Activated T-helper 2 cell treated with anti-CD3 and anti-CD28 coated beads, Interferon-gamma antibody, Interleukin-2, Interleukin-4, amounts not matched to agents 10 μg/mL and 5 μg/mL and 100 μg/mL, durations not matched to agents 14 hours and 24 hours and 36 hours (primary cell): ENCODE measurements at places on chromosomes 11 and 22.

DNA sequence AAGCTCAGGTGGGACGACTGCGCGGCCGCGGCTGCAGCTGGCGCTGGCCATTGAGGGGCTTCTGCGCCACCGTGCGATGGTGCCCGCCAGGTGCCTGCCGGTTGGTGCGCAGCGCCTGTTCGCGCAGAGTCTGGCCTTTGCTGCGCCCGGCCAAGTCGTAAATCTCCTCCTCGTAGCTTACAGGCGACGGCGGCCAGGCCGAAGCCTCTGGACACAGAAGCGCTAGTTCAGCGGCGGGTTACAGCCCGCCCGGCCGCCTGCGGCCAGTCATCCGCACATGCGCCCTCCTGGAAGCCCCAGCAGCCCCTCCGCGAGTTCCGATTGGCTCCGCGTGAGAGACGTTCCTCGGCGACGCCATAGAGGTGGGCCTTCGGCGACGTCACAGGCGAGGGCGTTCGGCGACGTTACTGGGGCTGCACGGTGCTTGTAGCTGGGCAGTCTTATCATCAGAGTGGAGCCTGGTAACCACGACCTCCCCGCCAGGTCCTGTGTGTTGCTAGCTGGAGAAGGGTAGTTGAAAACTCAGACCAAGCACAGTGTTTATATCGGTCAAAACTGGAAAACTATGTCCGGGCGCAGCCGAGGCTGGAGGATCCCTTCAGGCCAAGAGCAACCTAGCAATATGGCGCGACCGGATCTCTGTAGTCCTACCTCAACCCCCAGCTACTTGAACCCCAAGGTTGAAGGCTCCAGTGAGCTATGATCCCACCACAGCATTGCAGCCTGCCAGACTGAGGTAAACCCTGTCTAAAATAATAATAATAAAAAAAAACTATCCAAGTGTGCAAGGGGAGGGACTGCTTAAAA is 265.7 kb downstream of the OR4C45 start:
- no peak overlapping the region for H3K4me3 ChIP-seq
- no peak overlapping the region for H3K27ac ChIP-seq
- H3K27me3 ChIP-seq = no peaks in the 10 kb centered on the region

- H3K27me3 ChIP-seq = no peaks in the 10 kb centered on the region
- H3K36me3 ChIP-seq = no peaks in the 10 kb centered on the region
- DNase-seq = no peak
- H3K4me1 ChIP-seq = no peaks in the 10 kb centered on the region
Measured at GRCh38 chr11:35752115-35752514, 89.5 kb downstream of the TRIM44 start.

GRCh38 chr11:10450462-10451425 is 4.3 kb upstream of the AMPD3 start:
- H3K4me1 ChIP-seq = peaks cover 59% of the 10 kb centered on the region
- H3K4me3 ChIP-seq = peak overlapping the region; percentile 85
- peak overlapping the region; percentile 82 for H3K27ac ChIP-seq
- H3K36me3 ChIP-seq = peaks cover 5% of the 10 kb centered on the region

DNA sequence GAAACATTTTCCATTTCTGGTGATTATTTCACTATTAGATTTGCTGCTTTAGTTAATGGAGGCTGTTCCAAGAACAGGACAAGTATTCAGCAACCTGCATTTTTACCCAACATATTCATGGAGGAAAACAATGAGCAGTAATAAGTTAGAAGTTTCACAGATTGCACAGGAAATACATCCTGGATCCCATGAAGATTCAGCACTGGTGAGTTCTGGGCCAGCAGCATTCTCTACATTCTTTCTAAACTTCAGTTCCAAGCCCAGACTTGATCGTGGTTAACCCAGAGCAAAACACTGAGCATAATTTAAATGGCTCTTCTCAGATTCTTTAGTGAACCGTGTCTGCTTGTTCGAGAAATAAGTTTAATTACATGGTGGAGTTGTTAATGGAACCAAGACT is 3.8 kb downstream of the FJX1 start:
- peaks cover 6% of the 10 kb centered on the region for H3K4me1 ChIP-seq
- peaks cover 62% of the 10 kb centered on the region for H3K27me3 ChIP-seq
- no peak overlapping the region for H3K27ac ChIP-seq
- no peak for DNase-seq
- H3K36me3 ChIP-seq = no peaks in the 10 kb centered on the region

DNA sequence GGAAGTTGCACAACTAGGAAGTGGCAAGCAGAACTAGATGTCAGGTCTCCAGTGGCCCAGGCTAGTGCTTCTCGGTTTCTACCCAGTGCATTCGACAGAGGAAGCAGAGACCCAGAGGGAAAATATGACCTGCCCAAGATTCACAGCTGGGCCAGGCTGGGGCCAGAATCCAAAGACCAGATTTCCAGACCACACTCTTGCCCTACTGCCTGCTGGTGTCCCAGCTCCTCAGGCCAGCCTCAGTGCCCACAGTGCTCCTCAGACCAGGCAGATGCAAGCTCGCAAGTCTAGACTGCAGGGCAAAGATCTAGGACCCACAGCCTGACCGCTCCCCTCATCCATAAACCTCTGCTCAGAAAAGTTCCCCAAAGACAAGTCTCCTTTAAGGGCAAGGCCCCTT is 262.6 kb downstream of the BUD13 start:
- H3K4me3 ChIP-seq = no peak overlapping the region
- no peaks in the 10 kb centered on the region for H3K4me1 ChIP-seq
- no peaks in the 10 kb centered on the region for H3K36me3 ChIP-seq
- H3K27ac ChIP-seq = no peak overlapping the region
- DNase-seq = no peak
- peaks cover 6% of the 10 kb centered on the region for H3K27me3 ChIP-seq

GRCh38 chr11:35583843-35584242 is 34.4 kb upstream of the FJX1 start:
- no peak overlapping the region for H3K27ac ChIP-seq
- no peak for DNase-seq
- no peaks in the 10 kb centered on the region for H3K36me3 ChIP-seq
- H3K4me3 ChIP-seq = no peak overlapping the region

- peaks cover 24% of the 10 kb centered on the region for H3K4me1 ChIP-seq
- no peak overlapping the region for H3K27ac ChIP-seq
- DNase-seq = no peak
- H3K36me3 ChIP-seq = no peaks in the 10 kb centered on the region
- H3K4me3 ChIP-seq = no peak overlapping the region
Measured at GRCh38 chr22:40714499-40715337, 35.4 kb downstream of the MCHR1 start.

DNA sequence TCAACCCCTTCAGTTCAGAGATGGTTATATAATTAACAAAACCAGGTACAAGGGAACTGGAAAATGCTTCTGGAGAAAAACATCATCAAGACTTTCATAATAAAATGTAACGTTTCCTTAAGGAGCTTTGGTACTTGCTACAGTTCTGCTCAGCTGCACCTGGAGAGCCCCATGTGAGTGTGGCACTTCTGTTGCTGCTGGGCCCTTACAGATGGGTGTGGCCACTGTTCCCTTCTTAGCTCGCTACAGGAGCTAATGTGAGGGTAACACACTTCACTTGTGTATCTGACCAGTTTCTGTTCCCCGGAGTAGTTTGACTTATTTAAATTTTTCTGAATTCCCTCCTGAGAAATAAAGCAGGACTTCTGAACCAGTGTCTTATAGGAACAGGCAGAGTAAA is 4.0 kb downstream of the POU2AF3 start:
- H3K27ac ChIP-seq = no peak overlapping the region
- no peaks in the 10 kb centered on the region for H3K36me3 ChIP-seq
- H3K4me3 ChIP-seq = no peak overlapping the region
- DNase-seq = no peak
- H3K27me3 ChIP-seq = peaks cover 69% of the 10 kb centered on the region

GRCh38 chr11:118230088-118230487 is 5.3 kb upstream of the JAML start:
- no peak overlapping the region for H3K4me3 ChIP-seq
- DNase-seq = no peak
- peaks cover 57% of the 10 kb centered on the region for H3K4me1 ChIP-seq
- peaks cover 33% of the 10 kb centered on the region for H3K36me3 ChIP-seq
- H3K27ac ChIP-seq = no peak overlapping the region
- no peaks in the 10 kb centered on the region for H3K27me3 ChIP-seq

- no peaks in the 10 kb centered on the region for H3K36me3 ChIP-seq
- H3K27me3 ChIP-seq = no peaks in the 10 kb centered on the region
- H3K27ac ChIP-seq = no peak overlapping the region
- H3K4me3 ChIP-seq = no peak overlapping the region
- H3K4me1 ChIP-seq = no peaks in the 10 kb centered on the region
Measured at GRCh38 chr11:16027621-16028020, 328.7 kb downstream of the SOX6 start.

DNA sequence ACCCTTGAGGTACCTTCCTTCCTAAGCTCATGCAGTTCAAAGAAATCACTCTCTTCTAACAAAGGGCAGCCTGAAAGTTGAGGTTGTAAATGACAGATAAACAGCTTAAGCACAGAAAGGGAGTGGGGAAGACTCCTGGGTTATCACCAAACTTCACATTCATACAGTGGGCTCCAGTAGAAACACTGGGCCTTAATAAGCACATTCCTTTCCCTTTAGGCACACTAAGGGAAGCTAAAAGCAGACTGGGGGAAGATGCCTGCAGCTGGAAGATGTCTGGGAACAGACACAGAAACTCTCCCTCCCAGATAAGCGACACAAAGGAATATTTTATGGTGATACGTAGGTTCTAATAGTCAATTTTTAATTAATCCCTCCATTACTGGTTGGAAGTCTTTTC is 350.3 kb upstream of the MPPED2 start:
- DNase-seq = no peak
- no peaks in the 10 kb centered on the region for H3K27me3 ChIP-seq
- no peak overlapping the region for H3K27ac ChIP-seq
- no peaks in the 10 kb centered on the region for H3K36me3 ChIP-seq
- H3K4me3 ChIP-seq = no peak overlapping the region
- no peaks in the 10 kb centered on the region for H3K4me1 ChIP-seq

- no peaks in the 10 kb centered on the region for H3K36me3 ChIP-seq
- DNase-seq = no peak
- H3K4me1 ChIP-seq = no peaks in the 10 kb centered on the region
- H3K27me3 ChIP-seq = no peaks in the 10 kb centered on the region
- H3K27ac ChIP-seq = no peak overlapping the region
Measured at GRCh38 chr22:33227791-33228190, 169.6 kb upstream of the SYN3 start.

DNA sequence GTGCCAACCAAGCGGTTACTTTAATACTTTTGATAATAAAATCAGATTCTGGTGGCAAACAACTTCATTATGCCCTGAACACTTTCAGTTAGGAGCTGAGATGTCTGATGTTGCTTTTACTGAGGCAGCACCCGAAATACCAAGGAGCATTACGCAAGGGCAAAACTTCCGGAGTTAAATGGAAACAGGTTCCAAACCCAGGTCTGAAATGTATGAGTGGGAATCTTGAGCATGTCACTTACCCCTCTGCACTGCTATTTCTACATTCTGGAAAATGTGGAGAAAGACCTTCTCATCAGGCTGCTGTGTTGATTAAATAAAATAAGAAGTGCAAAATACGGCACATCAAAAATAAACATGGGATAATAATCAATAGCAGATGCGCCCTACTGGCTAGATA is 315.1 kb downstream of the LARGE1 start:
- no peak overlapping the region for H3K27ac ChIP-seq
- no peaks in the 10 kb centered on the region for H3K4me1 ChIP-seq
- DNase-seq = no peak
- no peaks in the 10 kb centered on the region for H3K36me3 ChIP-seq
- H3K4me3 ChIP-seq = no peak overlapping the region
- H3K27me3 ChIP-seq = no peaks in the 10 kb centered on the region

- peak overlapping the region; percentile 75 for H3K4me3 ChIP-seq
- DNase-seq = no peak
- peak overlapping the region; percentile 23 for H3K27ac ChIP-seq
- H3K27me3 ChIP-seq = peaks cover 45% of the 10 kb centered on the region
- peaks cover 29% of the 10 kb centered on the region for H3K4me1 ChIP-seq
Measured at GRCh38 chr11:9002920-9003572, 755 bp downstream of the NRIP3 start.

- no peak overlapping the region for H3K4me3 ChIP-seq
- H3K27ac ChIP-seq = no peak overlapping the region
- peaks cover 10% of the 10 kb centered on the region for H3K4me1 ChIP-seq
- DNase-seq = no peak
- no peaks in the 10 kb centered on the region for H3K36me3 ChIP-seq
Measured at GRCh38 chr11:22752908-22753310, 76.7 kb downstream of the SVIP start.

GRCh38 chr11:115123641-115124040 is 380.6 kb downstream of the CADM1 start:
- DNase-seq = no peak
- no peaks in the 10 kb centered on the region for H3K27me3 ChIP-seq

DNA sequence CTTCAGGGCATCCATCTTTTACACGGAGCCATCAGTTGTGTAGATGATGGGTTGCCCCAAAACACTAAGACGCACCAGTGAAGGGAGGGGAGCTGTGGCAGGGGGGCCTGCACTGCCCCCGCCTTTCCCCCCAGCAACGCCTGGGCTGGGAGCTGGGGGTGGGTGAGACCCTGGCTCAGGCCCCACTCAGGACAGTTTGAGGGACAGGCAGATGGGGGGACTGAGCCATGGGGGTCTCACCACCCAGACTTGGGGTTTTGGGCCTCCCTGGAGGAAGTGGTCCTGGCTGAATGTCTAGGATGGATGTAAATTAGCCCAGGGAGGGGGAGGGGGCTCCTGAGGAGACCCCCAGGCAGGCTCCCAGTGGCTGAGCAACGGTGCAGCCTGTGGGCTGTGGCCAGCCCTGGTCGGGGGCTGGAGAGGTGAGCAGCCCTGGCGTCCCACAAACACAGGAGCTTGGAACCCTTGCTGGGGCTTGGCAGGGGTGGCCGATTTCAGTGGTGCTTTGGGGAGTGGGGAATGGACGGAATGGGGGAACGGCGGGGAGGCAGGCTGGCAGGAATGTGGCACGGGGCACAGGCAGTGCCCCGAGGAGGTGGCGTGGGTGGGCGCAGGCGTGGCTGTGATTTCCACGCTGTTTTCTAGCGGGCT is 6.1 kb downstream of the PARVB start:
- no peak for DNase-seq
- peaks cover 26% of the 10 kb centered on the region for H3K36me3 ChIP-seq
- H3K27me3 ChIP-seq = no peaks in the 10 kb centered on the region
- peak overlapping the region; percentile 88 for H3K27ac ChIP-seq

GRCh38 chr11:124398924-124399323 is at the start of gene OR8B3:
OR8B3 (minus strand) TSS chr11:124399024; CDS start chr11:124397351, 1,673 bp downstream.
- no peaks in the 10 kb centered on the region for H3K27me3 ChIP-seq
- no peaks in the 10 kb centered on the region for H3K36me3 ChIP-seq
- H3K4me3 ChIP-seq = no peak within 1 kb of the TSS
- H3K27ac ChIP-seq = no peak within 1 kb of the TSS

GRCh38 chr22:17117890-17118289 is 3.3 kb downstream of the TMEM121B start:
- peaks cover 42% of the 10 kb centered on the region for H3K4me1 ChIP-seq
- H3K27ac ChIP-seq = peak overlapping the region; percentile 47
- peaks cover 4% of the 10 kb centered on the region for H3K36me3 ChIP-seq
- DNase-seq = no peak

GRCh38 chr22:46815896-46816731 is 53.7 kb downstream of the TBC1D22A start:
- H3K4me3 ChIP-seq = no peak overlapping the region
- H3K36me3 ChIP-seq = peaks cover 42% of the 10 kb centered on the region
- DNase-seq = no peak
- H3K27me3 ChIP-seq = no peaks in the 10 kb centered on the region
- H3K4me1 ChIP-seq = peaks cover 18% of the 10 kb centered on the region
- no peak overlapping the region for H3K27ac ChIP-seq

- no peak overlapping the region for H3K27ac ChIP-seq
- no peaks in the 10 kb centered on the region for H3K36me3 ChIP-seq
- no peaks in the 10 kb centered on the region for H3K27me3 ChIP-seq
Measured at GRCh38 chr11:44791316-44791925, 64.7 kb downstream of the TSPAN18 start.

GRCh38 chr11:68150037-68150436 is 28.8 kb upstream of the CHKA start:
- H3K36me3 ChIP-seq = no peaks in the 10 kb centered on the region
- no peaks in the 10 kb centered on the region for H3K27me3 ChIP-seq
- no peak overlapping the region for H3K27ac ChIP-seq

GRCh38 chr22:27099946-27100722 is 442.7 kb downstream of the MIAT start:
- H3K4me1 ChIP-seq = no peaks in the 10 kb centered on the region
- no peak for DNase-seq
